Fibroblast of skin of left quadriceps (primary cell): ENCODE measurements at places on chromosomes 12 and 14.

DNA sequence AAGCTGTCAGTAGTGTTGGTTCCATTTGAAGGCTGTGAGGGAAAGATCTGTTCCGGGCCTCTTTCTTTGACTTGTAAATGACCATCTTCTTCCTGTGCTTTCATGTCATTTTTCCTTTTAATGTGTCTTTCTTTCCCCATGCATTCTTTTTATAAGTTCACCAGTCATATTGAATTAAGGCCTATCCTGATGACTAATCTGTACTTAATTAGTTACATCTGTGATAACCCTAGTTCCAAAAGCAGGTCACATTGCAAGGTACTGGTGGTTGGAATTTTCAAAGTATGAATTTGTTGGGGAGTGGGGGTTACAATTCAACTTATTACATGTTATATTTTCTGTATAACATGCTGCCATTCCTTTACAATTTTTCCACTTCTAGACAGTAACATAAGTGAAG lies 1642.1 kb upstream of the FLRT2 start:
- DNase-seq: peak; percentile 49

DNA sequence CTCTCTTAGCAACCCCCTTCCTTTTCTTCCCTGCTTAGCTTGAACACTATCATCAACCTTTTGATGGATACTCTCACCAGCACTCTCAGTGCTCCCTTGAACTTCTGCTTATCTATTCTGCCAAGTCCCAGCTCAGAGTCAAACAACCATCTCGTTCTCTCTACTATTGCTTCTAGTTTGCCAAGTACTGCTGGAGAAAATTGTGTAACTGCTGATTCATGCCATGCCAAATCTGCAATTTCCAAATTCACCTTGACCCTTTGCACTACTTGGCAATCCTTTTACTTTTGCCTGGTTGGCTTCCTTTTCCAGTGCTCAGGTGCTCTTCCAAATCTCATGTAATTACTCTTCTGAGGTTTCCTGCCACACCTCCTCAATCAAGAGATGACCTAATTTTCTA lies 2.8 kb upstream of the CCDC196 start:
- DNase-seq: no peak

GRCh38 chr12:88202500-88202899 lies 60.4 kb downstream of the TMTC3 start:
- DNase-seq: peak; percentile 23

DNA sequence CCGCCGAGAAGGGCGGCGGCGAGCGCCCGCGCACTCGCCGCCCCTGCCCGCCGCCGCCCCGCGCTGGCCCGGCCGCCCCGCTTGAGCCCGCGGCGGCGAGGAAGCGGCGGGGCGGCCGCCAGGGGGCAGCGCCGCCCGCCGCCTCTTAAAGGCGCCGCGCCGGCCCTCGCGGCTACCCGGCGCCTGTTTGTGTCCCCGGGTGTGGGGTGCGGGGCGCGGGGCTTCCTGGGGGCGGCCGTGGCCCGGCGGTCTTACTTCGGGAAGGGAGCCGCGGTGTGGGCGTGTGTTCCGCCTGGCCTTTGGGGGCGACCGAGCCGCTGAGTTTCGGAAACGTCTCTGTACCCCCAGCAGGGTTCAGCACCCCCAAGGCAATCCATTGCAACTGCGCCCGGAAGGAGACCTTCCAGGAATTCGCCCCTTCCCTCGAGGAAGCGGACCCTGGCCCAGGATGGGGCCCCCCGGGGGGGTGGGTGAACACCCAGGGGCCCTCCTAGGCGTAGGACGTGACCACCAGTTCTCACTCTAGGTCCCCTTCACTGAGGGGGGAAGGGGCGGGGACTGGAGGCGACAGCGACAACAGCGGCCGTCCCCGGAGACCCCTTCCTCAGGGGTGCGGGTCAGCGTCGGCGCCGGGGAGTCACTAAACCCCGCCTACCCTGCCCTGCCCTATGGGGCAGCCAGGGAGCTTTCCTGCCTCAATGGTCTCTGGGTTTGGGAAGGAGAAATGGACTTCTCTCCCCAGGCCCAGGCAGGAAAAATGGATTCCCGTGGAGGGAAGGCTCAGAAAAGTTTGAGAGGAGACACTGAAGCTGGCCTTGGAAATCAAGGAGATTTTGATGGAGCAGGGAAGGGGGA lies at the start of gene ITPK1:
Gene ITPK1 (minus strand): TSS at position 105 of the 855 bp plus-strand sequence. CDS start 762 bp downstream, outside the sequence.
- DNase-seq: no peak

DNA sequence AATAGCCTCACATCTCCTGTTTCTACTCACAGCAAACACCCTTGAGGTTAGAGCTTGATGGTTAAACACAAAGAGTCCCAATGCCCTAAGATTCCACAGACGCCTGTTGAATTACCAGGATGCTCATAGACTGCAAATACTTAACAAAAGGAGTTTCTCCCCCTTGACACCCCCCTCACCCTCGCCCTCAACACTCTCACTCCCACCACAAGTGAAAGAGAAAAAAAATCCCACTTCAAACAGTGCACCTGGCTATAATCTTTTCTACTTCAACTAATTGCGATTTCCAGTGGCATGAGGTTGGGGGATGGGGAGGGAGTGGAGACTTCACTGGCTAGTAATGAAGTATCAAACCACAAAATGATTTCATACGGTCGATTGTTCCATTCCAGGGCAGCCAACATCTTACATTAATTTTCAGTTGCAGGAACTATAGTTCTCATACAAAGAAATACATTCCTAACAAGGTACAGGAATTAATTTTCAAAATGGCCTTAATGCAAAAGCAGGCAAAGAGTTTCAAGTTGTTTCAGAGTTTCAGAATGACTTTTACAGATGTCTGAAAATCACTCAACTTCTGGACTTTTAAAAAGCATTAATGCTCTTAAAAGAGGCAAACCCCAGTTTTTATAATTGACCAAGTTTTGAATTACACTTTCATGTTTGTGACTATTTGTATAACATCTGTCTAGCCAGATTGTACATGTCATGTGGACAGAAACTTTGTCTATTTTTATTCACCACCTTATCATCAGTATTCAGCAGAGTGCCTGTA lies 390.7 kb downstream of the C12orf75 start:
- peak; percentile 68 for DNase-seq

DNA sequence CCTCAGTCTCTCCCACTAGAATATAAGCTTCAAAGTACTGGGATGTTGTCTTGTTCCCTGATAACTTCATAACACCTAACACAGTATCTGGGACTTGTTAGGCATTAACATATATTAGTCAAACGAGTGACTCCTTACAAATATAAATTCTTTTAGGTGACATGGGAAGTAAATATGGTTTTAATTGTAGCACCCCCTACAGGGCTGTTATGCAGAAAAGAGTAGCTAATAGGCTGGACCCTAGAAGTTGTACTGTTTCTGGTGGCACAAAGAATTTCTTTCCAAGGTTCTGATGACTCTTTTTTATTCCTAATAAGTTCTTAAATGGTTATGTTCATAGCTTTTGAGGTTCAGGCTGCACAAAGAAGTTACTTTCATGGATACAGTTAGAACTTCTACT lies 29.8 kb downstream of the GPATCH2L start:
- DNase-seq: no peak

DNA sequence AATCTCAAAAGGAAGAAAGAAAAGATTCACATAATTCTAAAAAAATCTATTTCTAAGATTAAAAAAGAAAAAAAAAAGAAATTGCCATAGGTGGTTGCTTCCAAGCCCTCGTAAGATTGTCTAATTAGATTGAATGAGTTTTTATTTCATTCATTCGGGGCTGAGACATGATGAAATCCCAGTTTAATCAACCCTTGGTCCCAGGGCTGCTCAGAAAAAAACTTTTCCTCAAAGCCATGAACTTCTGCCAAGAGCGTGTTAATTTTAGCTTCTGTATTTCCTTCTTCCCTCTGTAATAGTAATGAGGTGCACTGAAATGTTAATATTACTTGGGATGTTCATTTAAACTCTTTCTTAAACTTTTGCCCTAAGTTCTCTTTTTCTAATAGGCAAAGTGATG lies 62.6 kb downstream of the TMEM132D start:
- no peak for DNase-seq
